ENCODE measurements at places on chromosomes 7 and 10.

GRCh38 chr10:78579995-78580394 is 488.8 kb upstream of the ZMIZ1 start:
- peak; percentile 24 for DNase-seq

DNA sequence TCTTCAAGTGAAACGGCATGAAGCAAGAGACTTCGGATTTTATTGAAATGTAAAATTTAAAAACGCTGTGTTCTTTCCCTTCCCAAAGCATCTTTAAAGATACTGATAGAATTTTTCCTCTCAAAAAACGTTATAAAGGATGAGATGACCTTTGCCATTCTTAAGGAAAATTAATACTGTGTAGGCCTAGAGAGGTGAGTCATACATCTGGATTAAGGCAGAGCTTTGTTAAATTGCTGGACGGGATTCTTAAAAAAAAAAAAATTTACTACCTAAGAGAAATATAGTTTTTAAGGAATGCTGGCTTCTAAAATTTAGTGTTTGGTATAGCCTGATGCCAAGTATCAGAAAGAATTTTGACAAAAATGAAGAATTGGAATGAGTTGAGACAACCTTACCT is 6.3 kb upstream of the HBP1 start:
- DNase-seq = no peak

- DNase-seq = peak; percentile 17
Measured at GRCh38 chr7:121366852-121367431, 29.2 kb downstream of the FAM3C start.

DNA sequence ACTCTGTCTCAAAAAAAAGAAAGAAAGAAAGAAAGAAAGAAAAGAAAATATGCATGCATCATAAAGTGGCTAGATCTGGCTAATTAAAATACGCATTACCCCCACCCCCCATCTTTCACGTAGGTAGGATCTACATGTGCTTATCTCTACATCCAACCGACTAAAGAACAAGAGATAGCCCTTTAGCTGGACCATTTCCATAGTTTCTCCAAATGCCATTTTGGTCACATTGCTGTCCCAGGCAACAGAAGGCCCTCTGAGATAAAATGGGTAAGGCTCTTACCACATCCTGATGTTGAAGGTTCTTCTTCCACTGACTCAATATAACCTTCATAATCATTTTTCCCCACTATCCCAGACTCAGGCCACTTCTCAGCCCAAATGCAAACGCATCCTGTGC is 31.5 kb downstream of the PIK3AP1 start:
- no peak for DNase-seq

- no peak for DNase-seq
Measured at GRCh38 chr10:53701213-53701612, 928.6 kb upstream of the MBL2 start.

DNA sequence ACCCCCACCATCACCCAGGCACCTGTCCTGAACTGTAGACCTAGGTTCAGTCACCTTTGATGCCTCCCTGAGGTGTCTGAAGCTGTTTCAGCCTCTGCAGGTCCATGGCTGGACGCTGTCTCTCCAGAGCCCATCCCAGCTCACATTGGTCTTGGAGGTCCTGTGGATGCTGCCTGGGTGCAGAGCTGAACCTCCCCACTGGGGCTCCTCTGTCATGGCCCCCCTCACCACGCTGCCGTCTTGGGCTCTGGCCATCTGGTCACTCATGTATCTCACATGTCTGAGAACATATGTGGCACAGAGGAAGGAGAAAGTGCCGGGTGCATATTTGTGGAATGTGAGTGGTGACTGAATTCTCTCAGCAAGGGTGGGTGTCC is 108.9 kb downstream of the NKX6-2 start:
- DNase-seq = no peak

DNA sequence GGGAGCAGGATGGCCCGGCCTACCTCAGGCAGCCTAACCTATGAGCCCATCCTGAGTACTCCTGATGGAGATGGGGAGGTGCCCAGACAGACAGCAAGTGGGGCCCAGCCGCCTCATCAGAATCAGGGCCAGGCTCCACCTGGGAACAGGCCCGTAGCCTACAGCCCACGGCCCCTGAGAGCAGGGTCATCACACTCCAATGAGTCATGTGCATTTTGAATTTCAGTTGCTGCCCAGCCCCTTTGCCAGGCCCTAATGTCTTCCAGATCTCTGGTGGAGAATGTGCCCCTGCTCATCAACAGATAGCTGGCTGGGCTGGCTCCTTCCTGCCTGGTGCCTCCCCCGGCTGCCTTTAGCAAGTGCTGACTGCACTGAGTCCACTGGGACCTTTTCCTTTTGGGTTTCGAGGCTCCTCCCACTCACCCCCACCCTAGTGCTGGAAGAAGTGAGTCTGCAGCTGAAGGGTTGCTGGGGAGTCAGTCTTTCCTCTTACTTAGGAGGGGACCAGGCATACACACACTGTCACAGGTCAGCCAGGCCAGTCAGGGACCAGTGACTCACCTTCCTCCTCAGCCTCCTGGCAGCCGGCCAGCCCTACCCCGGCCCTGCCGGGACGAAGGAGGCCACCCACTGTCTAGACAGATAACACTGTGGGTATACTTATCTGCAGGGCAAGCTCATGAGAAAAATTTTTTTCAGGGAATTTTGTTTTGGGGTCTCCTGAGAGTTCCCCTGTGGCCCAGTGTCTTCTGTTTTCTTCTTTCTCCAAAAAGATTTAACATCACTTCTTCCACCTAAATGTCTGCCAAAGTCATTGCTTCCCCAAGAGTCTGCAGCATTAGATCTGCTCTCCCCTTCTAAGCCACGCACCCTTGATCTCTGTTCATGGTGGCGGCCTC is 9.1 kb upstream of the ASIC3 start:
- DNase-seq = peak; percentile 89

DNA sequence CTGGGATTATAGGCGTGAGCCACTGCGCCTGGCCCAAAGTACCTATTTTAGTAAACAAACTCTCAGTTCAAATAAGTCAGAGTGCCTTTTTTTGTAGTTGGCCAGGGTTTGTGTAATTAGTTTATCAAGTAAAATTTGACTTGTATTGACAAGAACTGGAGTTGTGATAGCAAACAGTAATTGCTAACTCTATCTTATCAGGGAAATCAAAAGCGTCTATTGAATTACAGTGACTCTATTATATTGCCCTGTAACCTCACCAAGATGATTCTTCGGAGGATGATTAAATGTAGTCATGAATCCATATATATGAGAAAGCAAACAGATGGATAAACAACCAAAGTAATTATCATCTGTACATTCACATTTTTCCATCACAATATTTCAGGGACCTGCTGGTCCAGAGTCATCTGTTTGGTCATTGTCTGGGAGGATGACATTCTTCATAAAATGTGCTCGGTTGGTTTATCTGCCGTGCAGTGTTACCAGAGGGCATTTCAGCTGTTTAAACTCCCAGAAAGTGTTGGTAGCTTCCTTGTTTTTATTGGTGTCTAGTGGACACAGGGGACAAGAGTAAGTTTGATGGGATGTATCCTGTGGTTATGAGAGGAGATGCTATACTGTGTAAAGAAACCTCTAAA is 35.6 kb downstream of the DOCK1 start:
- no peak for DNase-seq

DNA sequence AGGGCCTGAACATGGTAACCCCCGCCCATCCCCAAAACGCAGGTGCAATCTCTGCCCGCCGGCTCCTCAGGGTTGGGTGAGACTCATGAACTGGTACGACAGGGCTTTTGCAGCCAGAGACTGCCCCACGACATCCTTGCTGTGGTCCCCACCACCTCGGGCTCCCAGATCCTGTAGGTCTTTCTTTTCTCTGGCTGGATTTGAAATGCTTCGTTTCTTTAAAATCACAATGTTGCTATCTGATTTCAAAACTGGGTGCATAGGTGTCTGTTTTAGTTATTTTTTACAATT is 21.9 kb downstream of the WDR86 start:
- DNase-seq = no peak

DNA sequence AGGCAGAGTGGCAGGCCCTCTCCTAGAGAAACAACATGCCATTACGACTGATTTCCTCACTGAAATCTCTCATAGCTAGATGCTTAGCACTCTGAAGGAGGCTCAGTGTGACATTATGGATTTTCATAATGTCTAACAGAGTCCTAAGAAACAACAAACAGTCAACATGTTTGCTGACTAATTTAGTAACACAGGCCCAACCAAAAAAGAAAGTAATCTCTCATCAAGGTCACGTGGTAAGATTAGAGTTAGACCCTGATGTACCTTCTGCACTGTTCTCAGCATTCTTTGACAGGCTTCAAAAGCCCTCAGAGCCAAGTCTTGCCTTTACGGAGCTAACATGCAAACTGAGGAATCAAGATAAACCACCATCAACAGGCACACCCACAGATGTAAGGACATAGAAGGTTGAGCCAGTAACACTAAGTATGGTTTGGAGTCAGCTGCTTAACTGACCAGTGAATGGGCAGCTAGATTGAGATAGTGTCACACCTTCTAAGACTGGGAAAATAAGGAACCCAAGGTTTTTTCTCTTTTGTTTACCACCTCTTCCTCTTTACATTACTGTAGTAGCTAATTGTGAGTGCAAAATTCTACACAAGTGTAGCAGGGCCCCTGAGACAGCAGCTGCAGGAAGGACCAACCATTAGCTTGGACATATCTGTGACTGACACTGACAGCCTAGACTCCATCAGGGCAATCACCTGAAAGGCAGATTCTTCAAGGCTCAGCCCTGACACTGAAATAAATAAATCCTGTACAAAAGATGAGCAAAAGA is 15.3 kb upstream of the KCNIP2 start:
- no peak for DNase-seq
